ENCODE measurements at places on chromosomes 5 and 9.
A peak's percentile ranks its signal among the peaks of the same experiment; 100 is the strongest.

- no peak for DNase-seq
Observed at GRCh38 chr9:4371108-4371507, 71.2 kb upstream of the GLIS3 start.

GRCh38 chr5:131384616-131385214, 120.9 kb downstream of the CDC42SE2 start:
- no peak for DNase-seq

DNA sequence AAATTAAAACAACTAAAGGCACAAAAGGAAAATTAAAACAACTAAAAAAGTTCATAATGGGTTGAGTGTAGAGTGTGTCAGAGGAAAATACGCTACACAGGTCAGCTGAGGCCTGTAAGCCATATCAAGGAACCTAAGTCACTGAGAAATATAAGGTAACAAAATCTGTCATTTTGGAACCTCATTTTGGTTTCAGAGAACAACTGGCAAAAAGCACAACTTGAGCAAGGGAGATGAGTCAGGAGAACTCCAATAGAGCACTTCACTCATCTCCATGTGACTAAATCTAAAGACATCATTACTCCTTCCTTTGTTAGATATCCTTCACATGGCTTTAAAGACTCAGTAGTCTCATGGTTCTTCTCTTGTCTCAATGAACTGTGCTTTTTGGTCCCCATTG, 269.4 kb upstream of the POU5F2 start:
- no peak for DNase-seq

- no peak for DNase-seq
Observed at GRCh38 chr5:106094839-106095238, 1575.9 kb downstream of the EFNA5 start.

DNA sequence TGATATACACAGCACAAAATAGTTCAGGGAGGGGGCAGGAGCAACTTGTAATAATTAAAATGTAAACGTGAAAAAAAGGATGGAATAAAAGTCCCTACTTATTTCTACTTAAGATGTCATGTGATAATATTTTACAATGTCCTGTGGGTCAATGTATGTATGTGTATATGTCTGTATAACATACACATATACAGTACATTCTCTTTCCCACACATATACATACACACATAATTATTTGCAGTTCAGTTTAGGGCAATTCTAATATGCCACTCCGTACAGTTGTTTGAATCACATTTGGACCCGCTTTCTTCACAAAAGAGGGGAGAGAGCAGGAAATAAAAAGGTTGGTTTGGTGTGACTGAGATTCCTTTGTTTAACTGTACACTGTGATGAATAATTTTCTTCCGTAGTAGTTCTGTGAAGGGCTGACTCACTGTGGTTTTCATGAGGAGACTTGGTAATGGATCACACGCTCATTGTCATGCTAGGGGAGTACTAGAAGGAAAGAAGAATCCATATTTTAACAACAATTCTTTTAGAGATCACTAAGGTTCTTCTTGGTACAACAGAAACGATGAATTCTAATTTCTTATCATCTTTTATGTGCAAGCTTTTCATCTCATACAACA, 26.2 kb upstream of the ACOT12 start:
- DNase-seq, result no peak

GRCh38 chr9:38339496-38339895, 53.0 kb upstream of the ALDH1B1 start:
- DNase-seq, result no peak

GRCh38 chr9:112868461-112868860, 22.2 kb downstream of the SLC46A2 start:
- no peak for DNase-seq

DNA sequence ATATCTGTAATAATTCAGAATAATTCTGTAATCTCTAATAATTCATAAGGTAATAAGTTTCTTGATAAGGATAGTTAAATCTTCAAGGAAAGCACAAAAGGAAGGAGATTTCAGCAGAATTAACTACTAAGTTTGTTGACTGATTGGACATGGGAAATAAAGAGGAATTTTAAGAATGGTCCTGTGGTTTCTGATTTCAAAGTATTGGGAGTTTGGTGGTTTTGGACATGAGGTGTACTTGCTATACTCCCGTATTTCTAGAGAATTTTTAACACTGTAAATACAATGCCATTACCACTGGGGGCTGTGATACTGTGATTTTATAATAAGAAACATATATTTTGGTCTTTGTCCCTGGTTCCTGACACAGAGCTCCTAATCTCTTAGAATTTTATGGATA, 123.9 kb downstream of the UNC13B start:
- no peak for DNase-seq

DNA sequence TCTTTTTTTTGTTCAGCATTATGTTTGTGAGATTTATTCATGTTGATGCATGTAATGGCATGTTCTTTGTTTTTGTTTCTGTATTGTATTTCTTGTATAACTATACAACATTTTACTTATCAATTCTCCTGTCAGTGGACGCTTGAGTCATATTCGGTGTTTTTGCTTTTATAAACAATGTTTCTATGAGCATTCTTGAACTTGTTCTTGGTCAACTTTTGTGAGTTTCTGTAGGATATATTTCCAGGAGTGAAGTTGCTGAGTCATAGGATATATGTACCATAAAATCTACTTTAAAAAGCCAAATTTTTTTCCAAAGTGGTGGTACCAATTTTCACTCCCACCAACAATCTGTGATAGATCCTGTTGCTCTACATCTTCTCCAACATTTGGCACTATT, 104.8 kb downstream of the VCAN start:
- DNase-seq, result no peak

GRCh38 chr5:129216001-129216400, 121.5 kb downstream of the ISOC1 start:
- DNase-seq, result no peak

DNA sequence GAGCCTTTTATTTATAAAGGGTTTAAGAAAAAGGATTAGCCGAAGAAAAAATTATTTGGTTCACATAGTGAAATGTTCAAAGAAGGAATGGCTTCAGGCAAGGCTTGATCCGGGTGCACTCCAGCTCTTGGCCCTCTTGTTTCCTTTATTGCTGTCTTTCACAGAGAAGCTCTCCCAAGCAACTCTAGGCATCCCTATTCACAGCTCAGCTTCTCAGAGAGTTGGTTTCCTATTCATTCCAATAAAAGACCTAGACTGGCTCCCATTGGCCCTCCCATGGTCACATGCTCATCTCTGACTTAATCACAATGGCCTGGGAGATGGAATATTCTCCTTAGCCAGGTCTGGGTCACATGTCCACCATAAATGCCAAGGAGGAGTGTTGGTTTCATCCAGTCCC, 9.4 kb upstream of the FGFR4 start:
- no peak for DNase-seq

GRCh38 chr5:56525113-56525512, 290.2 kb upstream of the MAP3K1 start:
- DNase-seq, result no peak

- no peak for DNase-seq
Observed at GRCh38 chr9:87567001-87567400, 69.3 kb downstream of the DAPK1 start.

- no peak for DNase-seq
Observed at GRCh38 chr9:123168586-123168985, 99.8 kb downstream of the STRBP start.

DNA sequence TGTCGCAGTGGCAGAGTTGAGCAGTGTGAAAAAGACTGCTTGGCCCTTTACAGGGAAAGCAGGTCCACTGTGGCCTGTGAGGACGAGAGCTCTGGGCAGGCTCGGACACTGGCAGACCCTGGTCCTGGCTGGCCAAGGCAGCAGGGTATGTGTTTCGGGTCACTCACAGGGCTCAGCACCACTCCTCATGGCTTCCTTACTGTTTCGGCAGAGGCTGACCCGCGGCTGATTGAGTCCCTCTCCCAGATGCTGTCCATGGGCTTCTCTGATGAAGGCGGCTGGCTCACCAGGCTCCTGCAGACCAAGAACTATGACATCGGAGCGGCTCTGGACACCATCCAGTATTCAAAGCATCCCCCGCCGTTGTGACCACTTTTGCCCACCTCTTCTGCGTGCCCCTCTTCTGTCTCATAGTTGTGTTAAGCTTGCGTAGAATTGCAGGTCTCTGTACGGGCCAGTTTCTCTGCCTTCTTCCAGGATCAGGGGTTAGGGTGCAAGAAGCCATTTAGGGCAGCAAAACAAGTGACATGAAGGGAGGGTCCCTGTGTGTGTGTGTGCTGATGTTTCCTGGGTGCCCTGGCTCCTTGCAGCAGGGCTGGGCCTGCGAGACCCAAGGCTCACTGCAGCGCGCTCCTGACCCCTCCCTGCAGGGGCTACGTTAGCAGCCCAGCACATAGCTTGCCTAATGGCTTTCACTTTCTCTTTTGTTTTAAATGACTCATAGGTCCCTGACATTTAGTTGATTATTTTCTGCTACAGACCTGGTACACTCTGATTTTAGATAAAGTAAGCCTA, 15.7 kb downstream of the SQSTM1 start:
- peak; percentile 33 for DNase-seq

GRCh38 chr9:101736717-101737116, 1.7 kb downstream of the GRIN3A start:
- no peak for DNase-seq

DNA sequence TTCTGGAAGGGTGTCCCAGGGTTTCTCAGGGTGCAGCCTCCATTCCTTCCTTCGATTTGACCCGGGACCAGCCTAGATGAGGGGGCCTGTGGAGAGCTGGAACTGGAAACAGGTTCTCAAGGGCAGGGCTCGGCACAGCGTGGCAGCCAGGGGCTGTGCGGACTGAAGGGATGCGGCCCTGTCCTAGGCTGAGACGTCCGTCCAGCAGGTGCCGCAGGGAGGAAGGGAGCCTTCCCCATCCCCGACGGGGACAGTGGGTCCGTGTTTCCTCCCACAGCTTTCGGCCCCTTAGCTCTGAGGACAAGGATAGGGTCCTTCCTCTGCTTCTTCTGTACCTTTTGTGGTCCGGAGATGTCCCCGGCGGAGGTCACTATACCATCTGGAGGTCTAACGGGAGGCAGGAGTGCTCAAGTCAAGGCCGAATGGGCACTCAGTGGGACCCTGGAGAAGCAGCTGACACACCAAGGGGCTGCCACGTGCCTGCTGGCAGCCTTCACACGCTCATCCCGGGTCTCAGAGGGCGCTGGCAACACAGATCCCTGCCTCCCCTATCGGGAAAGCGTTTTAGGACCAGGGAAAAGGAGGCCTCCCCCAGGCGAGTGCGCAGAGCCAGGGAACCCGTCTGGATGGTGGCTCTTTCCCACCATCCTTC, 49.9 kb downstream of the USP20 start:
- no peak for DNase-seq

GRCh38 chr5:177474002-177474476, 605 bp upstream of the DBN1 start:
- DNase-seq, result no peak

- DNase-seq, result no peak
Observed at GRCh38 chr9:130042406-130042884, 544 bp downstream of the FNBP1 start.

GRCh38 chr5:154395407-154396106, 50.2 kb upstream of the SAP30L start:
- DNase-seq, result no peak

DNA sequence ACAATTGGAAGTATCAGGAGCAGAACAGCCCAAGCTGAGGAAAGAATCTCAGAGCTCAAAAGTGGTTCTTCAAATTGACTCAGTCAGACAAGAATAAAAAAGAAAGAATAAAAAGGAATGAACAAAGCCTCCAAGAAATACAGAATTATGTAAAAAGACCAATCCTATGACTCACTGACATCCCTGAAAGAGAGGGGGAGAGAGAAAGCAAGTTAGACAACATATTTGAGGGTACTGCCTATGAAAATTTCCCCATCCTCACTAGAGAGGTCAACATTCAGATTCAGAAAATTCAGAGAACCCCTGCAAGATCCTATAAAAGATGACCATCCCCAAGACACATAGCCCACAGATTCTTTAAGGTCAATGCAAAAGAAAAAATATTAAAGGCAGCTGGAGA, 173.2 kb downstream of the ALDH1A1 start:
- no peak for DNase-seq

GRCh38 chr5:2750026-2750757, 1.3 kb downstream of the IRX2 start:
- no peak for DNase-seq

- DNase-seq, result no peak
Observed at GRCh38 chr5:81633891-81634290, 117.0 kb downstream of the SSBP2 start.

DNA sequence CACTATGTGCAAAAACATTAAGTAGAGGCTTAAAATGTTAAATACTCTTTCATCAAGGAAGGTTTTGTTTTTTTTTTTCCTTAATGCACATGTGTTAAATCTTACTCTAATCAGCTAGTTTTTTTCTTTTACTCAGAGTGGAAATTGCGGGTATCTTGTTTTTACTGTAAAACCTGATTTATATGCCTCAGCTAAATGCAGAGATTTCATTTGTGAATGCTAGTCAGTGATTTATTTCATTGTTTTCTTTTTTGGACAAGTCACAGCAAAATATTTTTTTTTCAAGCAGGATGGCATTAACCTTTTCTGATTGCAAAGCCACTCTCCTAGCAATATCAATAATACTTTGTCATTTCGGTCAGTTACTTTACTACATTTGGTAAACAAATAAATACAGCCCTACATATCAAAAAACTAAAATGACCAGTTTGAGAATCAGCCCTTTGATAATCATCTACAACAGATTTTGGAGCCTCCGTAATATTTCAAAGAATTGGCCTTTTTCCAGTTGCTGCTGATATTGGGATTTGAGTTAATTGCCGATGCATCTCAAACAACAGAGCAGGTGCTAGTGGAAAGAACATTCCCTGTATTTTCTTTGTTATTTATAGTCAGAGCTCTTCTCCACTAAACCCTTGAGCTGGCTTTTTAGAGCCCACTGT, 579.2 kb upstream of the ZNF608 start:
- no peak for DNase-seq

GRCh38 chr5:172694061-172694460, 53.0 kb downstream of the NEURL1B start:
- DNase-seq, result no peak

Measured in CD8-positive, alpha-beta T cell (primary cell).